ENCODE measurements at places on chromosomes 4 and X.

GRCh38 chr4:27881705-27882104 is 1021.1 kb downstream of the STIM2 start:
- no peak for DNase-seq

GRCh38 chrX:111123125-111123524 is 27.1 kb downstream of the PAK3 start:
- DNase-seq: no peak

- no peak for DNase-seq
Measured at GRCh38 chr4:26573389-26573794, 10.5 kb upstream of the TBC1D19 start.

DNA sequence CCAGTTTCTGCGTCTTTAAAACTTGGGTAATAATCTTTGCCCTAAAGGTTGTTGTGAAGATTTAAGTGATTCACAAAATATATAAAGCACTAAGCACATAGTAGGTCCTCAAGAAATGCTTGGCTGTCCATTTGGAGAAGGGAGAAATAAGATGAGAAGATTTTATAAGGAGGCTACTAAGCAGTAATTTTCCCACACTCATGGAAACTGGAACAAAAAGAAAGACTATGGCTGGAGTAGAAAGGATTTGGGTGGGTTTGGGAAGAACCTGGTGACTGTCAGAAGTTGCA is 47.0 kb downstream of the PRPS1 start:
- no peak for DNase-seq

DNA sequence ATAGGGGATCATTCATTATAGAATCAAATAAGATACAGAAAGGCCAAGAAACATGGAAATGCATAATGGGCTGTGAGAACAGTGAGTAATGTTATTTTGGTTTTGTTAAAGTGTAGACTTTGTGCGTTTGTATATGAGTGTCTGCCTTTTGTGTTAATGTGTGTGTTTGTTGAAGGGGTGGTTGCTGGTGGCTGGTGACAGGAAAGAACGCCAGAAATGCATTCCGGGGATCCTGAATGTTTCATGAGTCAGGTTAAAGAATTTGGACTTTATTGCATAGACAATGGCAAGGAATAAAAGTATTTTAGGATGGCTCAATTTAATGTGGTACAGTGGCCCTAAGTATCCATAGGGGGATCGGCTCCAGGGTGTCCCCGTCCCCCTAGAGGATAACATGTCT is 1228.9 kb downstream of the PCDH7 start:
- DNase-seq: no peak

DNA sequence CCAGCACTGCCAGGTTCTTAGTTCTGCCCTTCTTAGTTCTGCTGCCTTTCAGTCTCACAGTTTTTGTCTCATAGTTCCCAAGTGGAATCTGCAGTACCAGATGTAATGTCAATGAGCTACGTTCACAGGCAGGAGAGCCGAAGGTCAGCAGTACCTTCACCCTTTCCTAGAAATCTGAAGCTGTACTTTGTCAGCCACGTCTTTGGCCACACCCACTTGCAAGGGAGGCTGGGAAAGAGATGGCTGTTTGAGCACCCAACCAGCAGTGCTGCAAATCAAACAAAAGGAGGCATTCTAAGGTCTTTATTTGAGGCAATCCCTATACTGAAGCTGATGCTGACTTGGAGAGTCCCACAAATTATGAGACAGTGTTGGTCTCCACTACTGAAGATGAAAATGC is 199.1 kb upstream of the NPY2R start:
- no peak for DNase-seq

- no peak for DNase-seq
Measured at GRCh38 chr4:17286752-17287460, 225.0 kb downstream of the QDPR start.

- no peak for DNase-seq
Measured at GRCh38 chr4:99723612-99724011, 66.0 kb upstream of the C4orf54 start.

Data from D341Med (cell line).